Right renal pelvis (tissue), 4 donors: ENCODE measurements at places on chromosomes 2 and 18.

DNA sequence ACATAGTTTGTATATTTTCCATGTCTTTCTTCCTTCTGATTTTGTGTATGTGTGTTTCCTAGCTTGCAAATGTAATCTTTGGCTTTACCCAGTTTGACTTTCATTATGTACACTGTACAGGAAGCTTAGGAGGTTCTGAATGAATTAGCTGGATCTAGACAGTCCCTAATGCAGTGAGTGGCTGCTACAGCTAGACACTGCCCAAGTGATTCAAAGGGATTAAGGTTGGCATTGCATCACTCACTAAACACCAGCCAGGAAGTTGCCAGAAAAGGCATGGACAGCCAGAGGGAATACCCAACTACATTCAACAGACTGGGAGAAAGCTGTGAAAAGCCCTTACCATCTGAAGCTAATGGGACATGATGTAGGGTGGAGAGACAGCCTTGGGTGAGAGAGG lies 316.0 kb upstream of the MEX3C start:
- DNase-seq: no peak

DNA sequence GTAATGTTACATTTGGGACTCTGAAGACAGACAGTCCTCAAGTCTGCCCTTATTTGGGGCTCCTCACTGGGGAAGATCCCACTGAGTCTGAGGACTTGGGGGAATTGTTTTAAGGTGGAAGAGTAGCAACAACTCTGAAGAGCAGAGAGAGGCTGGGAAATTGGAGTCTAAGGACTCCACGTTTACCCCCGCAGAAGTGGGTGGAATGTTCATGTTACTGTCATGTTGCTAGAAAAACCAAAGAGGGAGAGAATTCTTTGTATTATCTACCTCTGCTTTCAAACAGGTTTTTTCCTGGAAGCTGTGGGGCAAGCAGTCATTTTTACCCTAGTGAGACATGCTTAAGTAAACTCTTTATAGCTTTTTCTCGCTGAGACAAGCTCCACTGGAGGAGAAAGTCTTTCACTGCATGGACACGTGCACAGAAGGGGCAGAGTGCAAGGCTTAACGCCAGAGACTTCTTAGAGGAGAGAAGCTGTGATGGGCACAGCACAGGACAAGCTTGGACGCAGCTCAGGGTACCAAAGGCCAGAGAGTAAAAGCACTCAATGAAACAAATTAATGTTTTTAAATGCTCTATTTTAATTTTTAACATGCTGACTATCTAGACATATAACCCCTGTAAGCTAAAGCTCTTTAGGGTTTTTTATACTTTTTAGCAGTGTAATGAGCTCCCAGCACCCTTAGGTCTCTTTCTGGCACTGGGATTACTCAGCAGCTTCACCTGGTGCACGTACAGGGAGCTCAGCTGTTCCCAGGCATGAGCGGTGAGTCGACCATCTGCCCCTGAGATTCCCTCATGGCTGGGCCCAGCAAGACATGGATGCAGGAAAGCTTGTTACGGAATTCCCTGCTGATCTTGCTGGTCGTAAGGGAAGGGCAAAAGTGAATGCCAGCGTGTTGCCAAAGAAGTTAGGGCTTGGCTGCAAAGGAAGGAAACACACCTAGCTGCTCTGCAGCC lies 54.5 kb upstream of the BIN1 start:
- no peak for DNase-seq

DNA sequence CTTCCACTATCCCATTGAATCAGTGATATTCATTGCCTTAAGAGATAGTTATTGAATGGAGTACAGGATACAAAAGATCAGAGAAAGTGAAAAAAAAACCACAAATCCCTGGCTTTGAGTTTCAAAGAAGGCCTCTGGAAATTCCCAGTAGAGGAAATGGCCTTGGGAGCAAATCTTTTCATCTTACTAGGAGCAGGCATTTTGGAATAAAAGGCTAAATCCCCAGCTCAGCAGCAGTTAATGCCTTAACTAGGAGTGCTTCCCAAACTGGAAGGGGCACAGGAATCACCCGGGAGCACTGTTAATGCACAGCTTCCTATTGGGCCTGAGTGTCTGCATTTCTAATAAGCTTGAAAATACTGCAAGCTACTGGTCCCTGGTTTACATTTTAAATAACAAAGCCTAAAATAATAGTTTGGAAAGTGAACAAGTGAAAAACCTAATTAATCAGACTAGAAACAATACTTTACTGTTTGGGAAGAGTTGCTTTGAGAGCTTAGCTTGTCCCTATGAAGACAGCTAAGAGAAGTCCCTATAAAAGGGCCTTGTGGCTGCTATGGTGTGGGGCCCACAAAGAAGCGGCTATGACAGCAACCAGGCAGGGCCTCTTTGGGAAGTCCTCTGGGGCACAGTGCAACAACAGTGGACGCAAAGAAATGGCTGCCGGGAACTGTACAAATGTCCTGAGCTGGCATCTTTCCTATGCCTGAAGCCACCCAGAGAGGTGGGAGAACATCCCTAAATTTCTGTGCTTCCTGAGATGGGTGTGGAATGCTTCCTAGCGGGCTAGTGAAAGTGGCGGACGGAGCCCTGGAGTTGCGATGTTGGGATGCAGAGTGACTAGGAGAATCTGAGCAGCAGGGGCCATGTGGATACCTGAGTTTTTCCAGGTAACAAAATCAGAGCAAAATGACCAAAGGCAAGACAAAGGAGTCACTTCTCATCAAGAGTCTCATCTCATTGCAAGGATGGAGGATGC lies 117.1 kb upstream of the KLHL14 start:
- DNase-seq: no peak

- DNase-seq: no peak
Observed at GRCh38 chr18:78637442-78638402, 341.9 kb upstream of the SALL3 start.

DNA sequence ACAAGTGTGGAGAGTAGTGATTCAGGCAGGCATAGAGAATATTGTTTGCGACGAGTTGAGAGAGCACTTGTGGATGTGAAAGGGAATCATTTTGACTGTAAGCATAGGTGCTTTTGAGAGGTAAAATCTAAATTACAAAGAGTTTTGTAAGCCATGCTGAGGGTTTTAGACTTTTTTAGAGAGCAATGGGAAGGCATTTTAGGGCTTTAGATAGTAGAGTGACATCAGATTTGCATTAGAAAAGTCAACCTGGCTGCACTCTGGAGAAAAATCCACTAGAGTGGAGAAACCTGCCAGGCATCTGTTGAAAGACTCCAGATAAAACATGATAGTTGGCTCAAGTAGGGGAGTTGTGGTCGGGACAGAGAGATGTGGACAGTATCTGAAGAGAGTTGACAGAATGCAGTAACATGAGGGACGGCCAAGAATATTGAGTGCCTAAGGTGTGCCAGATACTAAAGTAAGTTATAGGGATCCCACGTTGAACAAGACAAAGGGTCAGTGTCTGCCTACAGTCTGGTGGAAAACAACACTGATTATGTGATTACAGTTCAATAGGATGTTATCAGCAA lies 91.7 kb upstream of the MYO3B start:
- no peak for DNase-seq

DNA sequence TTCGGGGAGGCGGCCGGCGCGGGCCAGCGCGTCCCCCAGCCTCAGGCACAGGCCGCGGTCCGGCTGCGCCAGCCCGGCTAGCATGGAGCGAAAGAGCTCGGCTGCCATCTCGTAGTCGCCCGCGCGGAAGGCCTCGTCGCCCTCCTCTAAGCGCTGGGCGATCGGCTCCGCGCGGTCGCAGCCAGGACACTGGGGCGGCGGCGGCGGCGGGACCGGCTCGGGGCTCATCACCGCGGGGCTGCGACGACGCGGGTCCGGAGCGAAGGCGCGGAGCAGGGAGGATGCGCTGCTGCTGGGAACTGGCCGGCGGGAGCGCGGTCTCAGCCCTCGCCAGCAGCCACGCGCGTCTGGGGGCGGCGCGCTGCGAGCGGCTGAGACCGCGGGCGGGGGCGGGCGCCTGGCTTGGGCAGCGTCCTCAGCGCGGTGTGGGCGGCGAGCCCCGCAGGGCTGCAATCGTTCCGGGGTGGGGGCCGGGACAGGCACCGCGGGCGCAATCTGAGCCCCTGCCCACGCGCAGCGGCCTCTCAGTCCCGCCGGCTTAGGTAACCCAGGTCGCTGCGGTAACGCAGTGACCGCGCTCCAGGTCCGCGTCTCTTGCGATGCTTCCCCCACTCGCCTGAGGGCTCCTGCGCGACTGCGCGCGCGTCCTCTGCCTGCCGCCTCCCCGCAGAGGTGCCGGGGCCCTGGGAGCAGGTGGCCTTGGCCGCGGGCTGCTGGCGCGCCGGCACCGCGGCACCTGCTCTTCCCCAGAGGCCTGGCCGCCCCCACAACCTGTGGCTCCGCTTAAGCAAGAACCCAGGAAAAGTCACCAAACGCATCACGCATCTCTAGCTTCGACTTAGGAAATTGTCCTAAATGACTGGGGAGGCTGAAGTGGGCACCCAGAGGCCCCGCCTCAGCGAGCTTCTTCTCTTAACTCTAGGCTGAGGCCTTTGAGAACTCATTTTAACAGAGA lies at the start of gene LONRF2:
LONRF2 (minus strand) TSS at position 636 of the 955 bp plus-strand sequence; CDS start at position 228, 408 bp downstream.
- DNase-seq: peak; percentile 8

DNA sequence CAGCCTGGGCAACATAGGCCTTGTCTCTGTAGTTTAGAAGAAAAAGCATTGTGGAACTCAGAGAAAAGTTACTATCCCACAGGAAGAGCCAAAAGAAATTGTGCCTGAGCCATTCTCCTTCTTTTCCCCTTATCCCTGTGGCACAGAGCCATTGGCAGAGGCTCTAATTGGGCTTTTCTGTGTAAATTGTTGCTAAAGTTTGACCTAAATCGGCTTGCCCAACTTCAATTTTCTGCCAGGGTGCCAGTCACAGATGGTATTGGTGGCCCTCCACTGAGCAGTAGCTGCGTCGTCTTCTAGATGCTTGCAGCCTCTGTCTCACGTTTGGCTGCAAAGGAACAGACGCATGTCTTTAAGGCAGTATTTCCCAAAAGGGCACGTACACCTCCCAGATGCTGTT lies 30.3 kb downstream of the ZNF532 start:
- DNase-seq: no peak

DNA sequence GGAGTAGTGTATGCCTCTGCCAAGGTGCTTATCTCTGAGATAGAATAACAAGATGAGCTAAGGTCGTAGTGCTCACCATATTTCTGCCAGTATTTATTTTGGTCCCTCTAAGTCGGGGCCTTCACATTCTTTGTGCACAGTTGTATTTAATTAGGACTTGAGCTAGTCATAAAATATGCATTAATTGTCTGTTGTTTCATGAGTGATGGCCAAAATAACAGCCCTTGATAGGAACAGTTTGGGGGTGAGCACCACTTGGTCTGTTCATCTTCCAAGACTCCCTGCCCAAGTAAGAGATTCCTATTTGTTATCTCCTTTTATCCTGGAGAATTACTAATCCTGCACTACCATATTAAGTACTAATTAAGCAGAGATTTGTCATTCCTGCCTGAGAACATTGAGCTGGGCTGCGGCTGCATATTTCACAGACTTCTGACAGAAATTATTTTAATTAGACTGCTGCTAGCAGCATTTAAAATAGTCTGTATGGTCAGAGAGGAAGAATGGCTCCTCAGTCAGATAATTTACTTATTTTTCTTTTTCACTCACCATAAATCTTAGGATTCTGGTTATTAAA lies 435.1 kb downstream of the MTX2 start:
- peak; percentile 38 for DNase-seq

GRCh38 chr2:234881413-234882241 lies 70.2 kb upstream of the SH3BP4 start:
- peak; percentile 67 for DNase-seq
